ENCODE measurements at places on chromosomes 5 and 9.

DNA sequence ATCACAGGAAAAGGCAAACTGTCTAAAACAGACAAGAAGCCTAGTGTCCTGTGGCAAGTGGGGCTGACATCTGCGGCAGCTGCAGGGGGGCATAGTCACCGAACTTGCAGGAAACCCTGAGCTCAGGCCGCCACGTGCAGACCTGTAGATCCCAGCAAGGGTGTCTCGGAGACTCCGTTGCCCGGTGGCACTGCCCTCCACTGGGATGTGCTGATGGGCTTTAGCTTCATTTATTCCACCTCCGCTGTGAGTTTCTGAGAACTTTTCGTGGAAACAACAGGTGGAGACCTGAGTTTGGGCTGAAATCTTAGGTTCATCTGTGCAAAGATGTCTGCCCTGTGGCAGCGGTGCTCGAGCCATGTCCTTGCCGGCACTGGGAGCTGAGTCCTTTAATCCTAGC lies 22.1 kb downstream of the CEP72 start:
- DNase-seq: no peak

DNA sequence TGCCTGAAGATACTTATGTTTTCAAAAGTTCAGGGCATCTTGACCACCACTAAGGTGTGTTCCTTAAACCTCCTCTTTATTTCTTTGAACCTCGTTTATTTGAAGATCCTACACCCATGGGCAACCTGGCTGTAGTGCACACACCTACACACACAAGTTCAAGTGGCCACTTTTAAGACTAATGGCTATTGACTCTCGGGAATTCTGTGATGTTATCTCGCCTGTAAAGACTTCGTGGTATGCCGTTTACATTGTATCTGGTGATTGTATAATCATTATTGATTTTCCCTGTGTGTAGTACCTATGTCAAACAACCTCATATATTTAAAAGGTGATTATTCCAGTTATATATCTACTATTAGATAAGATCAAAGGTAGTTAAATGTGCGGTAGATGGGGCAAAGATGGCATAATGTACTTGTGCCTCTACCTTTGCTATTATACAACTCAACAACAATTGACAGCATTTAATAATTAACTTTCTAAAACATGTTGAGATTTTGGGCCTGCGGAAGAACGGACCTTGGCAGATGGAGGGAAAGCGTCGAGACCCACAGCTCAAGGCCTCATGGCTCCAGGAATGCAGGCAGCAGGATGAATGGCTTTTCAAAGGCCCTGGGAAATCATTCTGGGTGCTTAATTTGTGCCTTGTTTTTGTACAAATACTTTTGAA lies 51.4 kb upstream of the IRX2 start:
- DNase-seq: no peak

GRCh38 chr5:147856801-147857200 lies 21.7 kb upstream of the SCGB3A2 start:
- no peak for DNase-seq

- no peak for DNase-seq
These were observed 1.2 kb downstream of the SGCD start for GRCh38 chr5:156328161-156328560.

DNA sequence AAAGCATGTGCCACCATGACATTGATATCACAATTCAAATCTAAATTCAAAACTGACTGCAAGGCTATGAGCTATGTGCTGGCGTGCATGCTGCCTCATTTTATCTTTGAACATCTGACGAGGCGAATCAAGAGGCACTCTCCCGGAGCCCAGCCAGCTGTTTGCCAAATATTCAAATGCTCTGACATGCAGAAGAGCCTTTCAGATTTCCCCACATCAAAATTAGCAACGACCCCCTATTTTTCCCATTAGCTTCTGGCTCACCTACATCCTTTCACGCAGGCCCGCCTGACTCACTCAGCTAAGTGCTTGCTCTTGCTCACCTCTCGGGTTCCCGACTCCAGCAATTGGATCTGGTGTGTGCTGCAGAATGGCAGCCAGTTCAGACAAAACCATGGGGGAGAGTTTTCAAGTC lies 159.0 kb downstream of the NR2F1-AS1 start:
- DNase-seq: no peak

GRCh38 chr5:167552356-167552755 lies 739.1 kb upstream of the WWC1 start:
- no peak for DNase-seq

DNA sequence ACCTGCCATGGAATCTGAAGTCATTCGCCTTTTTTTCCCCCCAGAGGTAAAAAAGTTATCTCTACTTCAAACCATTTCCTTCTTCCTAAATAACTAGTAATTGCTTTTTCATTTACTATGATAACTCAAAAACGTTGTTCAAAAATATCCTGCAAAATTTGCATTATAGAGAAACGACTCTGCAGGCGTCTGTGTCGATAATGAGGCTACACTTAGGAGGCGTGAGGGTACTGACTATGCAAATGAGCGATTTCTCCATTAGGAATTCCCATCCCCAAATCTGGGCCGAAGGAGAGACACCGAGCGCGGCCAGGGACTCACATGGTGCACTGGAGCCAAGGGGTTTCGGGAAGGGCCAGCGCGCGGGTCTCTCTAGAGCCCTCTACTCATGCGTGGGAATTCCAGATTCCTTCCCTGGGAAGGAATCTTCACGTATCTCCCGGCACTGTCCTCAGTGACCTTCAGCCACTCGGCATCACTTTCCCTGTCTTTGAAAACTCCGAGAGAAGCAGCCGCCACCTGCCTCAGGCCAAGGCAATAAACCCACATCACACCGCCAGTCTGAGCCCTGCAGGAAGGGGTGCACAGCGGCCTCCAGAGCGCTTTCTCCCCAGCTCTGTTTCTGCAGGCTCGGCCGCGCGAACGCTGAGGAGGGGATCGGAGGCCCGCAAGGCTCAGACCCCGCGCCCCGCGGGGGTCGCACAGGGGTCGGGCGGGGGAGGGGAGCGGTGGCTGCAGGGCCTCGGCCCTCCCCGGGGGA lies 718 bp upstream of the DENND4C start:
- DNase-seq: peak; percentile 63

GRCh38 chr5:111928511-111928910 lies 171.5 kb upstream of the NREP start:
- DNase-seq: no peak

DNA sequence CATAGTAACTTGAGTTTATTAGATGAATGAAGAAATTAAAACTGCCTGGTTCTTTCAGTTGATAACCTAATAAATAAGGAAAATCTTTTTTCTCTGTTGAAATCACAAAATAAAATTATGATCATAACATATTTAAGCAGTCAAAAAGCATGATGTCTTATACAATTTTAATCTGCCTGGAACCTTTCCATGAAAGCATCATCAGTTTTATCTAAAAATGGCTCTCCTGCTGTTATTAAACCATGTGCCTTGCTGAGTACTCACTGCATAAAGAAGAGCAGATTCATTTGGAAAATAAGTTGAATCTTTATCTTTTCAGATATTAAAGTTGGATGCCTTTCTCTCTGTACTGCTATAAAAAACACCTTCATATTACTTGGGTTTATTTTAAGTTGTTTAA lies 148.8 kb downstream of the SLC24A2 start:
- DNase-seq: no peak

DNA sequence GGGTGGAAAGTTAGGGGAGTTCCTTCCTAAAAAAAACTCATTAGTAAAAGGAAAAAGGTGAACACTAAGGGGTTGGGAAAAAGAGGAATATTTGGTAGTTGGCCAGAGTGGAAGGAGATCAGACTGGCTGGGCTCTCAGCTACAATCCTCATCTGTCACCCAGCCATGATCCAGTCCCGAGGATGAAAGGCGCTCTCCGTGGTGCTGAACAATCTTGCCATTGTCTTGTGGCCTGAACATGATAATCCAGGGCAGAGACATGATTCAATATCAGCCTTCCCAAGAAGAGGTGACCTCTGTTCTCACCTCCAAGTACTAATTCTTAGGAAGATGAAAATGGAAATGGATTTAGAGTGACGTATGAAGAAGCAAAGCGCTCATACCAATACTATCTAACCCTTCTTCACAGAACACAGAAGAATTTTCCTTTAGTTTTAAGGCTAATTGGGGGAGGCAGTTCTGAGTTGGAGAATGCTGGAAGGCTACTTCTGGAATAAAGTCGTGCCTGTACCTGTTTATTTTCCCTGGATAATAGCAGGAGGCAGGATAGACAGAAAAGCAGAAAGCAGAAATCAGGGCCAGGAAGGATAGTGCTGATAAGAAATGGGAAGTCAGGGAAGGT lies 36.6 kb upstream of the MYORG start:
- no peak for DNase-seq

DNA sequence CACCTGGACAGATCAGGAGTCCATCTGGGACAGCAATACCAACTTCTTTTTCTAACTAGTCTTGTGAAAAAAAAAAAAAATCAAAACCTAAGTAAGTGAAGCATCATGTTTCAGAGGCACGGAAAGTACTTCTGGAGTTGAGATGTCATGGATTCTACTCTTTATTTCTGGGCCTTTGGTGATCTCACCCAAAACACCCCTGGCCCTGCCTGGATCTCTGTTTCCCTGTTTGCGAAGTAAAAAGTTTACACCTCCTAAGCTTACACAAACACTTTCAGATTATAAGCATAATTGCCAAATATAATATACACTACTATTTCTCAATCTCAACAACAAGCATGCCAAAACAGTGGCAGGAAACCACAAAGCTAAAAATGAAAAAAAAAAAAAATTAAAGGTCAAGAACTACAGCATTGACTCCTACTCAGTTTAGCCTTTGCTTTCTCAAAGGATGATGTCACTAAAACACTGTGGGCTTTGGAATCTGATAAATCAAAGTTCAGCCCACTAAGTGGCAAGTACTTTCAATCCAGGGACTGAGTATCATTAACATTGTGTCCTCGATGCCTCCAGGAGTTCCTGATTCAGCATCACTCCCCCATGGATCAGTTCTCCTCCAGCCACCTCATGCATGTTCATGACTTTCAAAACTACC lies 291.9 kb downstream of the NFIB start:
- DNase-seq: peak; percentile 35

DNA sequence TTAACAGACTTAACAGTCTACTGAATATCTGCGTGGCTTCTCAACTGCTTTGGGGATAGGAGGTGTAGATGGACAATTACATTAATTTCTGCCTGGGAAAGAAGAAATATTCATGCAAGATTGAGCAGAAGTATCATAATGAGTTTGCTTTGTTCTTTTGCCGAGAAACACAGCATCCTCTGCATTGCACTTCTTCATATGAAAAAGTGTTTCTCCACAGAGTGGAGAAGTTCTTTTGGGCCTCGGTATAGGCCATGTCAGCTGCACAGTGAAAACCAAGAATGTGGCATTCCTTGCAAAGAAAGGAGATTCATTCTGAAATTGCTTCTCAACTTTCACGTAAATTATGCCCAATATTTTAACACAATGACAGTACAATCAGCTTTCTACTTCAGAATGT lies 17.6 kb upstream of the SNX2 start:
- no peak for DNase-seq

GRCh38 chr9:136119883-136120393 lies 1.3 kb upstream of the TMEM250 start:
- no peak for DNase-seq

DNA sequence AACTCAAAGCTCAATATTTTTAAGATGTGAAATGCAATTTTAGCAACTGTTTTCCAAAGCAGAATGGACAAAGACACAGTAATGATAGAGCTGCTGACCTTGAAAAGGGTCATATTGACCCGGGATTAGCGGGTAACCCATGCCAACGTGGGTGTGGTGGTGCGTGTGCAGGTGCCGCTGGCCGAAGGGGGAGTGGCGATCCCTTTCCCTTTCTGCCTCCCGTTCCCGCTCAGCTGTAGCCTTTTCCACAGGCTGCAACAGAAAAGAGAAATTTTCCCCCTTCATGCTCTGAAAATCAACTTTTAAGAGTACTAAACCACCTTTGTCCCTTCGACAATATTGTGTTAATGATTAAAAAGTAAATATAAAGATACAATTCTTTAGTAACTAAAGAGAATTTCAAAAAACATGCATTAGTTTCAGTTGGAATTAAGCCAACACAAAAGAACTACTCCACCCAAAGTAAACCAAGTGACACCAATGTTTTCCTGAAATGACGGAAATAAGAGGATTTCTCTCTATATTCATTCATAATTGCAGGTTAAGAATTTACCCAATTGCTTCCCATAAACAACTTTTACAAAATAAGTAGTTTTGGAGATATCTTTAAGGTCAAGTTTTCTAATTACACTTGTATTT lies 105.2 kb downstream of the ZNF608 start:
- no peak for DNase-seq

DNA sequence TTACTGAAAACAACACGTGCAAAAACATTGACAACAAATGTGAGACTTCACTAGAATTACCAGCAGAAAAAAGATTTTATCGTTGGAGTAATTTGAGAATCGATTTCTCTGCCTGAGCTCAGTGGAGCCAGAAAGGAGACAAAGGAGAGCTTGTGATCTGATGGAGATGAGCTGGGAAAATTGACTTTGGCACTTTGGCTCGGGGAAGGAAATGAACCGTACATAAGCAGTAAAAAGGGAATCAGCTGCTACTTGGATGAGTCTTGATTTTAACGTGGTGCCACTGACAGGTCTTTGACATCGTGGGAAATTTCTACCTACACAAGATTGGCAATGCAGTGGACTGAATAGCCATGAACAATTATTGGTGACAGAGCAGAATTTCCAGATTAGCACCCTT lies 244.7 kb upstream of the RPS23 start:
- no peak for DNase-seq

DNA sequence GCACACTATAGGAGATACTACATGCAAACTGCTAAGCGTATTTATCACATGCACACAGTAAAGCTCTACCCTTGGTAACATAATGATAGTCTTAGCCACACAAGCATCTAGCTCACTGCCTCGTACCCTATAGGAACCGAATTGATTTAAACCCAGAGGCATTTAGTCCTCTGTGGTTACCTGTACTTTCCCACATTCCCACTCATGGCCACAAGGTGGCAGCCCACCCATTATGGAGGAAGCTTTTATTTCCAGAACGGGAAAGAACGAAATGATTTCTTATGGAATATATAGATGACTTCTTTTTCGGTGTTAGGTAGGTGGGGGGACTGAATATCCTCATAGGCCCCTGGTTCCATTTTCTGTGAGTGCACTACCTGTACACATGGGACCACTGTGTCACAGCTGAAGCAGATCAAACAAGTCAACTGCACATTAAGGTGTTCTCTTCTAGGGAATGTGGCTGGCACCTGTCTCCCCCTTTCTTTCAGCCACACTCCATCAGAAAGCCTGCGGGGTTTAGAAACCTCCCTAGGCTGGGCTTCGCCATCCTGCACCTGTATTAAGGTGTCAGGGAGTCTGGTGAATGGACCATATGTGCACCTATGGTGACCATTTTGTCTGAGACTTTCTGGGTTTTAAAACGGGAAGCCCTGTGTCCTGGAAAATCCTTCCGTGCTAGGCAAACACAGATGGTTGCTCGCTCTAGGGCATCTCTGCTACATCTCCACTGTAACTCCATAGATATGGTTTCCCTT lies 313.2 kb downstream of the SLIT3 start:
- peak; percentile 40 for DNase-seq

DNA sequence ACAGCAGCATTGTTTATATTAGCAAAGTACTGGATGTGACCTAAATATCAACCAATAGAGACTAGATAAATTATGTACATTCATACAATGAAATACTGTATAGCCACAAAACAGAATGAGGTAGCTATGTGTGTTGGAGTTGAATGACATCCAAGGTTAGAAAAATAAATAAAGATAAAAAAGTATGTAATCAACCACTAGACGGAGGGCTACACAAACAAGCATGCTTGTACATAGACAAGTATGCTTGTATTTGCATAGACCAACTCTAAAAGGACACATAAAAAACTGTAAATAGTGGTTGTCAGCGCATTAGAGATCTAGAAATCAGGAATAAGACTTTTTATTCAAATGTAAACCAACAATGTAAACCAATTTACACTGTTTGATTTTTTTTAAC lies 3.0 kb downstream of the FEM1C start:
- peak; percentile 41 for DNase-seq

Measured in HCEC 1CT (cell line).